ENCODE measurements at places on chromosomes 16 and 17.
A peak's percentile ranks its signal among the peaks of the same experiment; 100 is the strongest.

DNA sequence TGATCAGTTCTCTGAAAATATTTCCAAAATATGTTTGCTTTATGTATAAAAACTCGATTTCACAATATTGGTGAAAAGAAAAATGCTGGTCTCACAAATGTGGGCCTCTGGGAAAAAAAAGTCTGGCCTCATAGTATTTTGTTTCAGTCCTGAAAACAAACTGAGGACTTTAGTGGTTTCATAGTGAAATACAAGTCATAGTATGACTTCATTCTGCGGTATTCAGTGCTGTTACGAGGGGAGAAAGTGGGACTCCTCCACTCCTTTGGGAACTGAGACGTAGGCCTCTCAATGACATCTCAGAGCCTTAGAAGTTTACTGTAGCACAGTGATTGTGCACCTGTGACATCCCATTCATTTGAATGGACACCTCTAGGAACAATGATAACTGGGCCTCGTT is 56.0 kb downstream of the CYB561 start:
- no peak for DNase-seq

DNA sequence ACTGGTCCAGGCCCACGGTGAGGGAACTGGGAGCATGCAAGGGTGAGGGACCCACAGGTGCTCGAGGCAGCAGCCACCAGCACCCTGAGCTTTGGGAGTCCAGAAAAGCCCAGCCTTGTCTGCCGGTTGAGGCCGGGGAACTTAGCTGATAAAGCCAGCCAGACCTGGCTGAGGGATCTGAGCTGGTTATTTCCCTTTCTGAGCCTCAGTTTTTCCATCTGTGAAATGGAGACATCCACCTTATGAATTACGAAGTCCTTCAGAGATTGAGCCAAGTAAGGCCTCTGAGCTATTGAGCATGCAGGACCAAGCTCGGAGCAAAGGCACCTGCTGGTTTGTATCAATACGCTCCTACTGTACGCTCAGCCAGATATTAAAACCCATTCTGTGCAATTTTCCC is 13.8 kb downstream of the NECAB2 start:
- no peak for DNase-seq

DNA sequence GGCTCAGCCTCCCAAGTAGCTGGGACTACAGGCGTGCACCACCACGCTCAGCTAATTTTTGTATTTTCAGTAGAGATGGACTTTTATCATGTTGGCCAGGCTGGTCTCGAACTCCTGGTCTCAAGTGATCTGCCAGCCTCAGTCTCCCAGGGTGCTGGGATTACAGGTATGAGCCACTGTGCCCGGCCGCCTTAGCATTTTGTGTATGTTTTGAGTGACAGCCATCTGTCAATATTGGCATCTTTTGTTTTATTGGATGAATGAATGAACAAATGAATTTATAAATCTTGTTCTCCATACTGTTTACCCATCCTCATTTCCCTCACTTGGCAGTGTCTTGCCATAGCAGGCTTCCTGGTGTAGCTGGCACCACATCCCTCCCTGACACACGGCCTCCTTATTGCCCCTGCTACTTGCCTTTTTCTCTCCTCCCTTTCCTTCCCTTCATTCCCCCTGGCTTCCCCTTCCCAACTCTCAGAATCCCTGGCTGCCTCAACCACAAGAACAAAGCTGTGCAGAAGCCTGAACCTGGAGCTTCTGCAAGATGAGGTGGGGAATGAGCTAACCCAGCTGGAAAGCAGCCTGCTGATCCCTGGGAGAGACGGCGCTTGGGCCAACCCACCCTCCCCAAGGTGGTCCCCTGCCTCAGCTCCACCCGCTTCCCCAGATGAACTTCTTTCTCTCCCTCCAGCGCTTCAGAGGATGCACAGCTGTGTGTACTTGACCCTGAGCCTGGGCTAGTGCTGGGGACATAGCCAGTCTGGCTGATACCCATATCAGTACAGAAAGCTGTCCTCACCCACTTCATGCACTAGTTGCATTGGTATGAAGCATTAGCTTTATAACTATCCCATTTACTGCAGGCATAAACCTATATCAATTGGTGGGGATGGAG is 34.3 kb downstream of the WNT9B start:
- no peak for DNase-seq

- DNase-seq, result no peak
Observed at GRCh38 chr16:22381392-22381791, 7.0 kb upstream of the CDR2 start.

GRCh38 chr16:84925092-84925772 is 86.1 kb downstream of the ZDHHC7 start:
- peak; percentile 59 for DNase-seq

DNA sequence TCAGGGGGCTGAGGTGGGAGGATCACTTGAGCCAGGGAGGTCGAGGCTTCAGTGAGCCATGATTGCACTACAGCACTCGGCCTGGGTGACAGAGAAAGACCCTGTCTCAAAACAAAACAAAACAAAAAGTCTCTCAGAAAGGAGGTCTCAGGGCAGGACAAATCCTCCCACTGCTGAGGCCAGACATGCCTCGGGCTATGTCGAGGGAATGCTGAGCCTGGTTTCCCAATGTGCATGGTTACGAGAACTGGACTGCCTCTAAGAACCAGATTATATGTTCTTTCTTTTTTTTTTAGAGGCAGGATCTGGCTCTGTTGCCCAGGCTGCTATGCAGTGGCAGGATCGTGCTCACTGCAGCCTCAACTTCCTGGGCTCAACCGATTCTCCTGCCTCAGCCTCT is 27.6 kb downstream of the TRAP1 start:
- DNase-seq, result no peak

DNA sequence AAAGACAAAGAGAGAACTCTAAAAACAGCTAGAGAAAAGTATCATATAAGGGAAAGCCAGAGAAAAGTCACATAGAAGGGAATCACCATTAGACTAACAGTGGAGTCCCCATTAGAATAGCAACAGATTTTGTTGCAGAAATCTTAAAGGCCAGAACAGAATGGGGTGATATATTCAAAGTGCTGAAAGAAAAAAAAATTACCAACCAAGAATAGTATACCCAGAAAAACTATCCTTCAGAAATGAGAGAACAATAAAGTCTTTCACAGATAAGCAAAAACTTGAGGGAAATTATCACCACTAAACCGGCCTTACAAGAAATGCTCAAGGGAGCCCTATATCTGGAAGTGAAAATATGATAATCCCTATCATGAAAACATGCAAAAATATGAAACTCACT is 51.9 kb upstream of the NSRP1 start:
- DNase-seq, result no peak

DNA sequence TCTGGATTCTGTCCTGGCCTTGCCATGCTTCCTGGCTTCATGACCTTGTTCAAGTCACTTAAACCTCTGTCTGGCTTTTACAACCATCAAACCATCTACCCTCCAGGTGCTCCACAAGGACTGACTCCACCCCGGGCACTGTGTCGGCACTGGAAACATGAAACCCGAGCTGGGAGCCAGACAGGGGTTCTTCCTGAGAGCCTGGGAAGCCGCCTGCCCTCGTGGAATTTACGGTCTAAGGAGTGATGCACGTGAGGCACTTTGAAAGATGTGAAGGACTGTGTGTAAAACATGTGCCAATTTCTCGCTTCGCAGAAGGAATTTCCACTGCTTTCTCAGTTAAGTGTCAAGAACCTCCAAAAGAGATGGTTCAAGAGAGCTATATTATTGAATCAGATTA is 11.6 kb downstream of the CDK5R1 start:
- no peak for DNase-seq

DNA sequence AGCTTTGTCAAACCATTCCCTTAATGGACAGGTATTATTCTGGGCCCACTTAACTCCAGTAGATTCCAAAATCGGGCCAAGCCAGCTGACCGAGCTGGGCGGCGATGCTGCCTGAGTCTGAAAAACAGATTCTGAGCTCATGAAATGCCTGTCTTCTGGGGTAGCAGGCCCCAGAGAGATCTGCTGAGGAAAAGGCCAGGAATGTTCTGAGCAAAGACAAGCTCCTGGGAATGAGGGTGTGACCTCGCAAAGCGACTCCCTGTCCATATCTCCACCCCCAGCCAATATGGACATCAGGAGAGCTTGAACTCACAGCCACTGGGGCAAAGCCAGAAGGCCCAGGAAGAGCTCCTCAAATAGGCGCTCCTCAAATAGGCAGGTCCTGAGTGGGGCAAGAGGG is 23.7 kb downstream of the ZNF423 start:
- no peak for DNase-seq

- no peak for DNase-seq
Observed at GRCh38 chr17:60863892-60864707, 186.4 kb downstream of the BCAS3 start.

DNA sequence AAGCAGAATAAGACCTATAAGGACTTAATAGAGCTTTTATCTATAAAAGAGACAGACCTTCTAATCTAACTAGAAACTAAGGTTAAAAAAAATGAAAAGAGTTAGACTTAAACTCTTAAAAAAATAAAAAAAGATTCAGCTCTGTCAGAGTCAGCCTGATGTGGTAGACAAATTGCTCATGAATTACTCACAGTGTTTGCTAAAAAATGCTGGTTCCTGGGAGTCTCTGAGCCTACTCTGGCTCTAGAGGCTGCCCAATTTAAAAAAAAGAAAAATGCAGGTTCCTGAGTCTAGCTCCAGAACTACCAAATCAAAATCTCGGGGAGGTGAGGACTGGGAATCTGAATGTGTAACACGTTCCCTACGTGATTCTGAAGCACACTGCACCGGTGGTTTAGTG is 18.1 kb downstream of the SOST start:
- DNase-seq, result no peak

DNA sequence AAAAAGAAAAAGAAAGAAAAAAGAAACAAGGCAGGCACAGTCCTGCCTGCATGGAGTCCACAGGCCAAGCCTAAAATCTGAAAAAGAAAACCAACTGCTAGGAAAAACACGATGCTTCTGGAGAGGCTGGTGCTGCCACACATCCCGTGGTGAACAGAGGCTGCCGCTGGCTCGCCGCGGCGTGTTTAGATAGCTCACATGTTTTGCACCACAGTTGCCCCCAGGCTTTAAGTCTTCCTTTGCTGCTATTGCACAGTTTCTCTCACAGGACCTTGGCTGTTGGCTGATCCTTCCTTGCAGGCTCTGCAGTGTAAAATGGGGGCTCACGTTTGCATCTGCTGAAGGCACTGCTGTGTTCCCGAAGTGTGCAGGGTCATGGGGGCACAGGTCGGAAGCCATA is 8.6 kb downstream of the SLC6A4 start:
- DNase-seq, result no peak

- DNase-seq, result no peak
Observed at GRCh38 chr17:11467639-11468038, 130.6 kb upstream of the DNAH9 start.

DNA sequence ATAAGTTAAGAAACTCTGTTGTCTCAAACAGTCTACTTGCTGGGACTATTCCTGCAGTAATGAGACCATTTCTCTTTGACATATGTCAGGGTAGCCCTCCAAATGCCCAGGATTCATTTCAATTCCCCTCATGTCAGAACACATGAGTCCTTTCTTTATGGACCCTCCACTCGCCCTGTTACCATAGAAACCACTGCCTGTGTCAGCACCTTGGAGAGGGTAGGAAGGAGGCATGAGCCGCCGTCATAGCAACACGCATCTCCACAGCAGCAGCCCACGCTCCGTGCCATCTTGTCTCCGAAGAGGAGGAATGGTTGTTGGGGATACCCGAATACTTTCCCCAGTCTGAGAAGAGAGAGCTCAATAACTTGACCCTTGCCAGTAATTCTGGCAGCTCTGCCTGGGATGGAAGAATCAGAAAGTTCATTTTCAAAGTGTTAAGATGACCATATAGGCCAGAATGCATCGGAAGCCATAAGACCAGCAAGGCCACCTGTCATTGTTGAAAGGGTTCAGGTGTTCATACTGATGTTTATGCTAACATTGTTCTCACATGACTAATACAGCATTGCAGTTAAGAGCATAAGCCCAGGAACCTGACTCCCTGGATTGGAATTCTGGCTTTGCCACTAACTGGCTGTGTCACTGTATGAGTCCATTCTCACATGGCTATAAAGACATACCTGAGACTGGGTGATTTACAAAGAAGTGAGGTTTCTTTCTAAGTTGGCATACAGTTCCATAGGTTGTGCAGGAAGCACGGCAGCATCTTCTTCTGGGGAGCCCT is 141.3 kb downstream of the ABCC12 start:
- no peak for DNase-seq

DNA sequence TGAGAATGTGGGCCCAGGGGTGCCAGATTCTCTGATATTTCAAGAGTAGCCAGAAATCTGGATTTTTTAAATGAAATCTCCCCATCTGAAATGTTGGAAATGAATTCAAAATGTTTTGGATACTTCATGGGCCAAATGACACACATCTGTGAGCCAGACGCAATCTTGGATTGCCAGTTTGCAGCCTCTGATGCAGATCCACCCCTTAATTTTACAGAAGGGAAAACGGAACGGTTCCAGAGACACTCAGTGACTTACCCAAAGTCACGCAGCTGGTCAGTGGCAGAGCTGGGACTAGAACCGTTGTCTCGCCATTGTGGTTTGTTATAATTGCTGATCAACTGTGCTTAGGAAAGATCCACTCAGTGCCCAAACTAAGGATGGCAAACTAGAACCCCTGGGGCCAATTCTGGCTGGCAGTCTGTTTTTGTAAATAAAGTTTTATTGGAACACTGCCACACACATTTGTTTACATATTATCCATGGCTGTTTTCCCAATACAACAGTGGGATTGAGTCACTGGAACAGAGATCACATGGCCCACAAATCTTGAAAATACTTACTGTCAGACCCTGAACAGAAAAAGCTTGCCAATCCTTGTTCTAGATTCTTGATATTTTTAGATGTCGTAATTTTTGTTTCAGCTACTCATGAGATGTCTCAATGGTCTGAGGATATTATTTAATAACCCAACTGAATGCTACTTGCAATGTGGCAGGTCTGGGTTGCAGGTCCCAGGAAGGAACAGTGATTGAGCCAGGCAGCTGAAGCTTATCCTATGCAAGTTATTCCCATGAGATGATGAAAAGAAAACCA is 143.8 kb downstream of the AXIN2 start:
- no peak for DNase-seq

DNA sequence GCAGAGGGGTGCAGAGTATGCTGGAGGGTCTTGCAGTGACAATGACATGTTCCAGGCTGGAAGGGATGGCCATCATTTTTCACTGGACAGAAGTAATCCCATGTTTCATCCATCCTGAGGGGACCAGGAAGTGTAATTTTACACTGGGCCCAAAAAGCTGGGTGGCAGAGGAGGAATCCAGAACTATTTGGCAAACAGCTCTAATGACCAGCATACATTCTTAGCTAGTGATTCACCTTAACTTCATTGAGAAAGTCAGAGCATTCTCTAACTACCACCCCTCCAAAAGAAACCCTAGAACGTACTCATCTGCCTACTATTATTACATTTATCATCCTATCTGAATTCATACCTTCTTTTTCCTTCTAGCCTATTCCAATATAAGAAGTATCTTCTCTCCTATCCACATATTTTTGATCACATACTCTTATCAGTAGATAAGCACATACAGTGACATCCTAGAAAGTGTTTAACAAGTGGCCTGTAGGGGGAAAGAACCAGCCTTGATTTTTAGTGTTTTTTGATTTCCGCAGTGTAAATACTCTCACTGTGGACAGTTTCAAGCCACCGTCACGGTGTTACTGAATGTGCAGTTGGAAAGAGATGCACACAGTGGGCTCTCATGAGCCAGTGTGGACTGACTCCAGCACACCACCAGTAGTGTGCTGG is 118.1 kb downstream of the FTO start:
- no peak for DNase-seq
